Fibroblast of villous mesenchyme (primary cell): ENCODE measurements at places on chromosomes 13 and 19.

DNA sequence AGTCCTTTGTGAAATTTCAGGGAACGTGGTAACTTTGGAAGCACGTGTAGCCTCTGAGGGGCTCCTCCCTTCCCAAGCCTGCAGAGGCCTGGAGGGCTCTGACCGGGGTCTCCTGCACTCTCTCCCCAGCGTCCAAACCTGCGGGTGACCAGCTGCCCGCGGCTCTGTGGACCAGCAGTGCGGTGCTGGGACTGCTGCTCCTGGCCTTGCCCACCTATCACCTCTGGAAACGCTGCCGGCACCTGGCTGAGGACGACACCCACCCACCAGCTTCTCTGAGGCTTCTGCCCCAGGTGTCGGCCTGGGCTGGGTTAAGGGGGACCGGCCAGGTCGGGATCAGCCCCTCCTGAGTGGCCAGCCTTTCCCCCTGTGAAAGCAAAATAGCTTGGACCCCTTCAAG lies 2.7 kb upstream of the TPGS1 start:
- DNase-seq = no peak

DNA sequence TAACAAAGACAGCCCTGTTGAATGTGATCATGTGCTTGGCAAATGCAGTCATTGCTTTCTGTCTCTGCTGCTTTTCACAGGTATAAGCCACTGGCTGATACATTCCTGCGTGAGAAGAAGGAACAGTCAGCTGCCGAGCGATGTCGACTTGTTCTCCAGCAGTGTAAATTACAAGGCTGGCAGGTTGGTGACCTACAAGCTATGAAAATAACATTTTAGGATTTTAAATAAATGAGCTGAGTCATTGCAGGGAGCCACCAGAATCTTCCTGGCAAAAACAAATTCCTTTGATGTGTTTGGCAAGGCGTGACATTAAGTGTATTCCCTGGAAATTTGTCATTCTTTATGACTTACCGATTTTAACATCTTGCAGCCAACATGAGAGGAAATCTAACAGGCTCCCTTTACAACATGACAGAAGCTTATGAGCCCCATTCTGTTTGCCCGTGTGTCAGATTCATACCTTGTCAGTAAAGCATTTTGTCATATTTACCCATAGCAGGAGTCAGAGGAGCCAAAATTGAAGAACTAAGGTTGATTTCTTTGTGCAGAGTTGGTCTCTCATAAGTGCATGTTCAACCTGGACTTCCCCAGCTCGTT lies 471.4 kb downstream of the MYO16 start:
- peak; percentile 25 for DNase-seq

- peak; percentile 89 for DNase-seq
These were observed 52.9 kb downstream of the MBNL2 start for GRCh38 chr13:97274829-97275649.

DNA sequence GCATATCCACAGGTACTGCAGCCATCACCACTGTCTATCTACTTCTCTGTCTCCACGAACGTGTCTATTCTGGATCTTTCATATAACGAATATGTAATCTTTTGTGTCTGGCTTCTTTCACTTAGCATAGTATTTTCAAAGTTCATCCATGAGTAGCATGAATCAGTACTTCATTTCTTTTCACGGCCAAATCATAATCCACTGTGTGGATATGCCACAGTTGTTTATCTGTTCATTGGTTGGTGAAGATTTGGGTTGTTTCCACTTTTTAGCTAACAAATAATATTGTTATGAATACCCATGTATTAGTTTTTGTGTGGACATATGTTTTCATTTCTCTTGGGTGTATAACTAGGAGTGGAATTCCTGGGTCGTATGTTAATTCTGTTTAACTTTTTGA lies 14.4 kb downstream of the RGCC start:
- no peak for DNase-seq

GRCh38 chr19:35830986-35831385 lies 18.3 kb upstream of the PRODH2 start:
- no peak for DNase-seq
